ENCODE measurements at places on chromosomes 2 and 18. TPM values are rescaled to one million over a fixed set of nuclear protein-coding genes. Genes with fewer than 3 reads are reported as not detected.

Gene R3HDM1
- total RNA-seq, result 35.7 TPM

Gene GTF2A1L
- total RNA-seq, result not detected

Gene RFX8
- not detected for total RNA-seq

Gene SLC5A7
- 0.04 TPM for total RNA-seq

Gene ITGA4
- not detected for total RNA-seq

Gene TMEM214
- 22.0 TPM for total RNA-seq

Gene TLK1
- total RNA-seq, result 7.7 TPM

Gene RBM44
- total RNA-seq, result 0.35 TPM

Gene ABCG5
- not detected for total RNA-seq

Gene BCL2L11
- 18.8 TPM for total RNA-seq

Gene MMADHC
- 205 TPM for total RNA-seq

Gene TTLL4
- 4.4 TPM for total RNA-seq

Gene REG3G
- total RNA-seq, result not detected

Gene HES6
- total RNA-seq, result 25.9 TPM

Gene AQP12B
- total RNA-seq, result not detected

Gene CTLA4
- total RNA-seq, result not detected

Gene CNTNAP5
- total RNA-seq, result not detected

Gene VAMP5
- 35.6 TPM for total RNA-seq

Gene KCNG2
- total RNA-seq, result 0.55 TPM

Gene NEB
- 6,938 TPM for total RNA-seq

Gene ZNF804A
- total RNA-seq, result not detected

Gene FSIP2
- total RNA-seq, result 0.04 TPM

All from gastrocnemius medialis (tissue), 4 donors.